COLO829 (cell line): ENCODE measurements at places on chromosomes 1 and 21.
A peak's percentile ranks its signal among the peaks of the same experiment; 100 is the strongest.

DNA sequence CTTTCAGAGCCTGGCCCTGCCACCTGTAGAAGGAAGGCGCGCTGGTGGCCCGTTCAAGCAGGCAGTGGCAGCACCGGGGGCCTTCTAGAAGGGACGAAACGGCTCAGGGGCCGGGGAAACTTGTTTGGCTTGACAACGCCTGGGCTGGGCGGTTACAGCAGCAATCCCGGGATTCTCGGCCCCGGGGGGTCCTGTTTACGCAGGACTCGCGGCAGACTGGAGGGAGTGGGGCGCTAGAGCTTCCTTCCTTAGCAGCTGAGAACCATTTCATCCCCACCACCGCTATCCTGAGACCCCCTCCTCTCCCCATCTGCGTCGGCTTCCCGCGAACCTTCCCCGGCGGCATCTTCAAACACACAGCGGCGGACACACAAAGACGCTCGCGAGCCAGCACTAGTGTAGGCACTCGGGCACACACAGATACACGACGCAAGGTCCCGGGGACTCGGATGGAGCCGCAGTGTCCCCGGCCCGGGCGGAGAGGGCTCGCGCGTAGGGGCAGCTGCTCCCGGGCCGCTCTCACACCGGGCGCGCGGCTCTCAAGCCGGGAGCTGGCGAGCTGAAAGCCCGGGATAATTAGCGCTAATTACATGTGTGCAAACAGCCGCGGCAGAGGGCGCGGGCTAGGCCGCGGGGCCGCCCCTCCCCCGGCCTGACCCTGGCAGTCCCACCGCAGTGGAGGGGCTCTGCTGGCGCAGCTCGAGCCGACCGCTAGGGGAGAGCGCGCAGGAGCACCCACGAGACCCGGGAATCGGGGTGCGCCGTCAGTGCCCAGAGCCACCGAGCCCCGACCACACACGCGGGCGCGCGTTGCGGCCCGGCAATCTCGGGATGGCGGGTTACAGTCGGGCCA lies 271.4 kb downstream of the FOXD2 start:
- no peak for DNase-seq

DNA sequence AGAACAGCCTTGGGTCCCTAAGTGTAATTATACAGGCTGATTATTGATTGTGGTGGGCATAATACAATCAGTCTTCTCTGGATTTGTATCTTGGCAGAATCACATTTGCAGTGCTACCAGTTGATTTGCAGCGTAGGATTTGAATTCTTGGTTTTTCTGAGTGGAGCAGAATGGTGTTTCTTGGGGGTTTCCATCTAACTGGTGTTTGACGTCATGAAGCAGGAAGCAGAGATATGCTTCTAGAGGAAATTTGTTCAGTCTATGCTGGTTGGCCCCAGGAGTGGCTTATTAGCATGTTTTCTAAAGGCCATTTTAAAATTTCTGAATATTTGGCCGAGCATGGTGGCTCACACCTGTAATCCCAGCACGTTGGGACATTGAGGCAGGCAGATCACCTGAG lies 3.4 kb downstream of the CTTNBP2NL start:
- no peak for DNase-seq

DNA sequence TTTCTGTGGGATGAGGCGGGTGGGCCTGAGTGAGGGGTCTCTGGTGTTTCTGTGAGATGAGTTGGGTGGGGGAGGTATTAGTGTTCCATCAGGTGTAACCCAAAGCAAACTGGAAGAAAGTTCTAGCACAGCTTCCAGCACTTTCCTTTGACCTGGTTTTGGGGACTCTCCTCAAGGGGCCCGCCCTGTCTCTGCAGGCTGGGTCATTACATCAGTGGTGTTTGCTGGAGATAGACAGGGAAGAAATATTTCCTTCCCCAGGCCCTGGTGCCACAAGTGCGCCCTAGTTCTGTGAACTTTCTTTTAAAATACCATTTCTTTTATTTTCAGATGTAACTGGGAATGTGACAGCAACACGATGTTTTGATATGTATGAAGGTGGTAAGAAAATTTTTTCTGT lies 16.5 kb upstream of the MX2 start:
- DNase-seq, result no peak

- peak; percentile 94 for DNase-seq
Measured at GRCh38 chr1:206905295-206906164, 8.3 kb downstream of the IL24 start.

- no peak for DNase-seq
Measured at GRCh38 chr1:67882196-67882958, 49.1 kb upstream of the GNG12 start.

DNA sequence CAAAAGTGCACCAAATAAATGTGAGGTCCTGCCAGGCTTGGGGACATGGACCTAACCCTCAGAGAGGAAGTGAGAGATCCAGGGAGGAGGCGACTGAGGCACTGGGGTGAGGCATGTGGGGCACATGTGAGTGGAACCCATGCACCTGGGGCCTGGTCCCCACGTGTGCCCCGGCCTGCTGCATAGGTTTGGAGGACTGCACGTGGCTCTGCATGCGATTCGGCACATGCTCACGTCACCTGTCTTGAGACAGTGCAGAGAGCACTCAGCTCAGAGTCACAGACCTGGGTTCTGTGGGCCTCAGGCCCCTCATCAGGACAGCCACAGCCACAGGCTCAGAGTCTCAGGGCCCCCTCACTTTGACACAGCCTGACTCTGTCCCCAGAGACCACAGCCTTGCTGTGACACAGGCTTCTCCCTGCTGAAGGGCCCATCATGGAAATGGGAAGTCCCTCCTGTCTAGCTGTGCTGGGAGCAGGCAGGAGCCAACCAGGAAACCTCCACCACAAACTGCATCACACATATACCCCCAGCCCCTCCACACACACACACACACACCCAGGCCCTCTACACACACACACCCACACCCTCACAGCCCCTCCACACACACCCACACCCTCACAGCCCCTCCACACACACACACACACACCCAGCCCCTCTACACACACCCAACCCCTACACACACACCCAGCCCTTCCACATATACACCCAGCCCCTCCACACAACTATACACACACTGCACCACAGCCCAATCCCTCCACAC lies 48.2 kb downstream of the SLC9A1 start:
- DNase-seq, result no peak

DNA sequence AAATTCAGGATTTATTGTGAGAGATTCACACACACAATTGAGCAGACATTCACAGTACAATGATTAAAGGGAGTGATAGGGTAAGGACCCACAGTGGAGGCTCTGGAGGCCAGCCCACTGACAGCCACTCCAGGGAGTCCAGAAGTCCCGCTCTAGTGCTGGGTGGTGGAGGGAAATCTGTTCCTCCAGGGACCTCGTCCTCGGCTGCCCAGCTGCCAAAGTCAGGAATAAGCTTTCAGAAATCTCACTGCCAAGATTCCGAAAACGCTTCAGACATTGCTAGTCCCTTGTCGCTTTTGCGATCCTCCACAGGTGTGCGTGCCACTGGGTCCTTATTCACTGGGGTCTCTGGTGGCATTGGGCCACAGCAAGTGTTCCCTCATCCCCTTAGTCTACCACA lies 2.3 kb downstream of the MX1 start:
- DNase-seq, result no peak

DNA sequence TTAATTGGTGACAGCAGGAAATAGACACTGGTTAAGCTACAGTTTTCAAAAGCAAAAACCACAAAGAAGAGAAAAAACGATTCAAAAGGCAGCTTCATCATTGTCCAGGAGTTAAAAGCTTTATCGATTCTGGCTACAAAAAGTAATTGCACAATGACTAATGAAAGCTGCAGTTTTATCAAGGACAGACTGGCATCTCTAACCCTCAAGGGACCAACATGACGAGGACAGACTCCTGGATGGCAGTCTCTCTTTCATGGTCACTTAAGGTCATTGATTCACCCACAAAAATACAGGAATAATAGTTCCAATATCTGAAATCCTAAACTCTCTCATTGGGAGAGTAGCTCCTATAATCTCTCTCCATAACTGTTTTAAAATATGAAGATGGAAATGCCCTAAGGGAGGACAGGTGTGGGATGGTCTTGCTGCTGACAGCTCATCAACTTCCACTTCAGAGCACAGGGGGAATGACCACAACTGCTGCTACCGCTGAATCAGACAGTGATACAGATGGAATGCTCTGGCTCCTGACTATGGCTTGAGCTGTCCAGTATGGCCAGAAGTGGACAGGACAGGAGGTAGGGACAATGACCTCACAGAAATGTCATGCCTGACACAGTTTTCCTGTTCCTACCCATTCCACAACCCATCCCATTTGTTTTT lies 17.4 kb upstream of the CPLANE2 start:
- no peak for DNase-seq

DNA sequence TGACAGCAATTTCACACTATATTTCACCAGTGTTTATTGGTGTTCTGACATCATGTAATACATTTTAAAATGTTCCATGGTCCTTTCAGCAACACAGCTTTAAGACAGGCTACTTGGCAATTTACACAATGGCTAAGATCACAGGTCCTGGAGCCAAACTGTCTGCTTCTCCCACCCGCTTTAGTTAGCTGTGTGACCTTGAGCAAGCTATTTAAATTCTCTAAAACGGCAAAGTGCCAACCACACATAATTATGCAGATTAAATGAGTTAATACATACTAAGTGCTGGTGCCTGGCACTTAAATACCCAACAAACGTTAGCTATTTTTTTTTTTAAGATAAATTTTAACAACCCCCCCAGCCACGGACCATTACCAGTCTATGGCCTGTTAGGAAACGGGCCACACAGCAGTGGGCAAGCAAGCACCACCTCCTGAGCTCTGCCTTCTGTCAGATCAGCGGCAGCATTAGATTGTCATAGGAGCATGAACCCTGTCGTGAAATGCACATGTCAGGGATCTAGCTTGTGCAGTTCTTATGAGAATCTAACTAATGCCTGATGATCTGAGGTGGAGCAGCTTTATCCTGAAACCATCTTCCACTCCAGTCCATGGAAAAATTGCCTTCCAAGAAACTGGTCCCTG lies 26.9 kb downstream of the SOD1 start:
- no peak for DNase-seq

DNA sequence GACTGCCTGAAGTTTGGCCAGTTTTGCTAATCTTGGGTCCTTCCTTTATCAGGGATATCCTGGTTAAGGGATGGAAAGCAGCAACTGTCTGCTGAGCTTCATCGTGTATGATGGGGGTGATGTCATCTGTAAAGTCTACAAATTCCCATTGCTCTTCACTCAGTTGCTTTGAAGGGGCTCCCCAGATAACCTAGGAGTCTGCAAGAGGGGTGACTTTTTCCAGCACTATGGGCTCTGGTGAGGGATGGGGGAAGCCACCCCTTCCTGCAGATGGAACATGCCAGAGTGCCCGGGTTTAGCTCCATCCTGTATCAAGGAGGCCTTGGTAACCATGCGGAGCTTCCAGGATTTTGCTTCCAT lies 28.4 kb downstream of the EDARADD start:
- no peak for DNase-seq

DNA sequence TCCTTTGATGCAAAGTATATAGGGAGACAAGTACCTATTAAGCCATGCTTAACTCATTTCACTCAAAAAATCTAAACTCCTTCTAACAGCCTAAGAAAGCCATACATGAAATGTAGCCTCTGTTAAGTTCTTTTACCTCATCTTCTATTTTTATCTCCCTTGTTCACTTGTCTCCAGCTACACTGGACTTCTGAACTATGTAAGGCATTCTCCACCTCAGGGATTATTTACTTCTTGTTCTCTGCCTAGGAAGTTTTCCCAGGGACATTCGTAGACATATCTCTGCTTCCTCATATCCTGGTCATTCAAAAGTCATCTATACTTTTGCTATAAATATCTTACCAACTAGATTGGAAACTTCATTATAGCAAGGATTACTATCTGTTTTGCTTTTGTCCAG lies 96.9 kb downstream of the COP1 start:
- no peak for DNase-seq

GRCh38 chr1:228263636-228264035 lies 55.8 kb downstream of the OBSCN start:
- DNase-seq, result no peak

- DNase-seq, result no peak
Measured at GRCh38 chr21:45575304-45575992, 33.2 kb upstream of the SLC19A1 start.

GRCh38 chr1:53377438-53377841 lies 49.6 kb upstream of the LRP8 start:
- no peak for DNase-seq

DNA sequence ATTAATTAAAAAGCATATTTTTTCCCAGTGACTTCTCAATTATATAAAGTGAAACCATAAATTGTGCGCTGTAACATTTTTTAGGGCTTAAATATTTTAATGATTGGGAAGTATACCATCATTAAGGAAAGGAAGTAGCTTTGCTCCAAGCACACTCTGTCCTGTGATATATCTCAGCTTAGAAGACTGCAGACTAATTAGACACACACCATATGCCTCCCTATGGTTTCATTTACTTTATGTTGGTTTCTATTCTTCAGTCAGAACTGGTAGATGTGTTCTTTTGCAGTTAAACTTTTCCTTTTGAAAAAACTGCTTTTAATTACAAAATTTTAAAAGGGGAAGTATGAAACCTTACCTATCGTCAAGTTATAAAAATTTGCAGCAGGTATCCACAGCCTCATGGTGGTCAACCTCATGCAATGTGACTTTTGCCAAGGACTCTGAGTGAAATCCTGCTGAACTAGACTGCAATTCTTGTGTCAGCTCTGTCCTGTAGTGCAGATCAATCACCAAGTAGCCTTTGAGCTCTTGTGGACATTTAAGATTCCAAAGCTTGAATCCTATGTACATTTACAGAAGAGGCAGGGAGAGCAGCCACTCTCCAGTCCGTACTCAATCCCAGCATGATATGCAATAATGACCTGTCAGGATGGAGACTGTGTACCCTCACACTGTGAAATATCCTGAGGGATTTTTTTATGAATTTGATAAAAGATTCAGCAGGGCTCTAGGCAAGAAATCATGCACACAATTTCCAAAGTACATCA lies 149.1 kb downstream of the AMY1C start:
- no peak for DNase-seq

DNA sequence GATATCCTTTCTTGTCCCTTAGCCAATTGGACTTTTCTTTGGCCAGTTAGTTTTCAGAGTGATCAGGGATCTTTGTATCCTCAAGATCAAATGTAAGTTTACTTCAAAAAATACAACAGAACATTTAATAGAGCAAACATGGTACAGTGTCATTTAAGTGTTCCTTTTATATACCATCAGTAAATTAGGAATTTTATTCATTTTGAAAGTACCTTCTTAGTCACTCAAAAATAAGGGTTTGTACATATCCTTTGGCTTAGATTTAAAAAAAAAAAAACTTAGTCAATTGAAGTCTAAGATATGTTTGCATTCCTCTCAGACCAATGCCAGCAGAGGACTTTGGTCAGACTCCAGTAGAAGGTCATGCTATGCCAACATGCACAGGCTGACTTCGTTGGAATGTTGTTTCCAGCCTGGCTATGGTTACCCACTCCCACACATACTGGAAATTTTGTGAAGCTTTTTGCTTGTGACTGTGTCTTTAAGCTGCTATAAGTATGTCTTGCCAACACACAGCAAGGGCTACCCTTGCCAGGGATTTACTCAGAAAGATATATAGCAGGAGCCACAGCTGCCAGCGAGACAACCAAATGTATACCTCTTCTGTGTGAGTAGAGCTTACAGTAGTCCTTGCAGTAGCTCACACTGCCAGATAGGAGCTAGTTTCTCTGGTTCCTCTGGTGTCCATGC lies 81.5 kb upstream of the LRIF1 start:
- no peak for DNase-seq

GRCh38 chr1:212567638-212568037 lies 40.9 kb upstream of the ATF3 start:
- DNase-seq, result no peak
